ENCODE measurements at places on chromosomes 16 and 17.

DNA sequence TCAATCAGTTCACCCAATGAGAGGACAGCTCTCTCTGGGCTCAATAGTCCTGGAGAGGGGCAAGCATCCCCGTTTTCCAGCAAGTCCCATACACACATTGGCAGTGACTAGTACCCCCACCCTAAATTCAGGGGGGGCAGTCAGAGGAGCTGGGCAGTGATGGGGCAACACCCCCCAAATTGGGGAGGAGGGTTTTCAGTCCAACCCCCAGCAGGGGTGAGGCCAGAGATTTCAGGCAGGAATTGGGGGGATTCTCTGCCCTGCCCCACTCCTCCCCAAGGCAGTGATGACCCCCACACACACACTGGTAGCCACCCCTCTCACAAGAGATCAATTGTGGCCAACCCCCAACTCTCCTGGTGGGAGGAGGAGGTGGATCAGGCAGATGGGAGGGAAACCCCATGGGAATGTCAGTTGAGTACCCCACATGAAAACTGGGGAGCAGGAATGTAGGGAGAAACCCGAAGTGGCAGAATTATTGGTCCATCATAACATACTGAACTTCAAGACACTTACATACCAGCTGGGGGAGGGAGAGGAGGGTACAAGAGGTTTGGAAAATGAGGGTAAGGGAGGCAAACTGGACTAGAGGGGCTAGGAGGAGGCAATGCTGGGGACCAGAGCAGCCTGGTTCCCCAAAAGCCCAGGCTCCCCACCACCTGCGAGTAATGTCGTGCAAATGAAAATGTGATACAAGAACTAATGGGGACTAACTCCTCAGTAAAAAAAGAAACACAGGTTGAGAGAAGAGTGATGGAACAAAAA is 3.1 kb downstream of the VAMP2 start:
- no peak for DNase-seq

- DNase-seq: no peak
Measured at GRCh38 chr17:38352245-38353085, 821 bp downstream of the SOCS7 start.

DNA sequence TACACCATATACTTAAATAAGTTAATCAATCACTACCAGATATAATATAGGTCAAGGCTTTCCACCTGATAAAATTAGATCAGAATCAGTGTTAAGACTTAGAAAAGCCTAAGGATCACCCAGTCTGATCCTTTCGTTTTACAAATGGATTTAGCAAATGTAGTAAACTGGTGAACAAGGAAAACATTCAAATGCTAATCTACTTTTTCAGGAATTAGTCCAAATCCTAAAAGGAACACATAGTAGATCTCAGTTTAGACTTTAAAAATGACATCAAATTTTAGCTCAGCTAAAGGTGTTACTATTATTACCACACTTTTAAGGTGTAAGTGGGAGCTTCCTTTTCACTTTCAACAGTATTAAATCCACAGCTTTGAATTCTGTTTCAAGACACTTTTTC is 12.0 kb downstream of the PHLPP2 start:
- DNase-seq: no peak

GRCh38 chr16:55532227-55532626 is 23.4 kb downstream of the LPCAT2 start:
- DNase-seq: no peak

- no peak for DNase-seq
Measured at GRCh38 chr17:50697663-50698272, 9.9 kb downstream of the ANKRD40 start.

- DNase-seq: no peak
Measured at GRCh38 chr17:57915544-57915943, 39.7 kb downstream of the CUEDC1 start.

GRCh38 chr16:53100131-53100748 is 45.4 kb downstream of the CHD9 start:
- DNase-seq: no peak

- no peak for DNase-seq
Measured at GRCh38 chr17:46977348-46977747, 1.7 kb downstream of the RPRML start.

GRCh38 chr16:87541147-87541871 is 48.5 kb upstream of the ZCCHC14 start:
- no peak for DNase-seq

All from C1 segment of cervical spinal cord (tissue), 14 donors.